KG1 (cell line): ENCODE measurements at places on chromosomes 6 and 20.

DNA sequence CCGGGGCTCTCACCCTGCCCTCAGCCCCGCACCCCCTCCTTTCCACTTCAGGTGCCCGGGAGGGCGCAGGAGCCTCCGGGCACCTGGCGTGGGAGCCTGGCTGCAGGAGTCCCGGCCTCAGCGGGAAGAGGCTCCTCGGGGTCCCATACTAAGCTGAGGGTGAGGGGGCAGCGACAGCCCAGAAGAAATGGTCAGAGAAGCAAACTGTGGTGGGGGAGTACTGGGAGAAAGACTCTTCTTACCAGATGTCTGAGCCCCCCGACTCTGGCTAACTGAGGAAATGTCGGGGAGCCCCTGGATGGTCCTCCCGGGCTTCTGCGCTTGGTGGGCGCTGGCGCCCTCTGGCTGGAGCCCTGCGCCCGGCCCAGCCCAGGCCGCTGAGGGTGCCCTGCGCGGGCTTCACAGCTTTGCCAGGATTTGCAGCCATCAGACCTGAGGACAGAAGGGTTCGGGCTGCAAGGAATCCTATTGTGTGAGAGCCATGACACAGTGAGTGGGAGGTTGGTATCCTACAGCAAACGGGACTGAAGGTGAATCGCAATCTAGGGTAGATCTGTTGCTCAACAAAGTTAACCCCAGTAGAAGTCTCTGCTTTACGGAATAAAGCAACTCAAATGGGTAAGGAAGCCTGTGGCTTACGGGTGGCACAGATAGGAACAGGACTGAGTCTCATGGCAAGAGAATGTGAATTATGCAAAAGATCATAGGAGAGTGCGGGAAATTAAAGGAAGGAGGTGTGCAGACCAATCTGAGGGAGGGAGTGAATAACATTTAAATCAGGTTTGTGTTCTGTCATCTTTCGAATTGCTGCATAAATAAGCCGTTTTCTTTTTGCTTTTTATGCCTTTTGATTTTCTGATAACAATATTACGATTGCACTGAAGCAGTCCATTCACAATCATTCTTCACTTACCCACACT is 639 bp upstream of the RCAN2 start:
- DNase-seq = no peak

GRCh38 chr20:53599910-53600632 is 6.4 kb upstream of the ZNF217 start:
- DNase-seq = no peak

DNA sequence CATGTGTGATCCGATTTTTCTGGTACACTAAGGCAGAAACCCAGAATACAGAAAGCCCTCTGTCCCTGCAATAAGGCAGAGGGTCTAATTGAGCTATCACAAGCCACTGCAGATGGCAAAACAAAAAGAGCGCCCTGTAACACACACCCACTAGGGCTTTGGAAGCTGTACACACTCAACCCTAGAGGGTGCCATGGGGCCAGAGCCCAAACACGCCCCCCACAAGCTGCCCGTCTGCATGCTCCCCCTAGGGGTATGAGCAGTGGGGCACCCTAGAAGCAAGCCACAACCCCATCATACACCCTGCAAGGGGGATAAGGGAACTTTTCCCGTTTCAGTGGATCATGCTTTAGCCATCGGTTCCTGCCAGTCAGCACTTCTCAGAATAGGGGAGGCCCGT is 62.2 kb upstream of the PDE10A start:
- no peak for DNase-seq

GRCh38 chr6:66985816-66986215 is 1278.8 kb upstream of the EYS start:
- no peak for DNase-seq

GRCh38 chr20:49490689-49491088 is 8.2 kb upstream of the KCNB1 start:
- DNase-seq = no peak

DNA sequence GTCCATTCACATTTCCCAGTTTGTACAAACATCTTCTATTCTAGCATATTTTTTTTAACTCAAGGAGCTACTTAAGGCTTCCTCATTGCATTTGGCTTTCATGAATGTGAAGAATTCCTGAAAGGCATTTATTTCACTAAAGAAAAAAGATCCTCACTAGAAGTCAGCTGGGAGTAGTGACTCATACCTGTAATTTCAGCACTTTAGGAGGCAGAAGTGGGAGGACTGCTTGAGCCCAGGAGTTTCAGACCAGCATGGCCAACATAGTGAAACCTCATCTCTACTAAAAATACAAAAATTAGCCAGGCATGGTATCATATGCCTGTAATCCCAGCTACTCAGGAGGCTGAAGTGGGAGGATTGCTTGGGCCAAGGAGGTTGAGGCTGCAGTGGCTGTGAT is 30.9 kb upstream of the XRN2 start:
- DNase-seq = no peak

GRCh38 chr6:131519670-131520436 is 53.2 kb upstream of the ARG1 start:
- DNase-seq = peak; percentile 4

DNA sequence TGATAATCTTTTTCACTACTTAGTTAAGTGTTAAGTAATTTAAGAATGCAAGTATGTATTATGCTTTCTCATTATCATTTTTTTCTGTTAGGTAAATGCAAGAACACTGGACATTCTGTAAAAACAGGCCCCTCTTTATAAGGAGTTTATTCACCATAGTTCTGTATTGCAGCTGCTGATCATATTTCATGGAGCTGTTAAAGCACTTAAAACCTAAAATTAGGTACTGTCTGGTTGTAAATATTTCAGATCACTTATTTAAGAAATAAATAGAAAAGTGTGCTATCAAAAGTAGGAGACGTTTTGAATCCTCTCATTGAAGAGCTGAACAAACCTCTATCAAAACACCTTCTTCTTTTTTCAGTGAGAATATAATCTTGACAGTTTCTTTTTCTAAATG is 3.9 kb downstream of the EYA4 start:
- DNase-seq = no peak
